ENCODE measurements at places on chromosomes 3 and 15. TPM values are rescaled to one million over a fixed set of nuclear protein-coding genes. Genes with fewer than 3 reads are reported as not detected.
A peak's percentile ranks its signal among the peaks of the same experiment; 100 is the strongest.

The RBP2 gene
- polyA plus RNA-seq = not detected

The ANKUB1 gene
- polyA plus RNA-seq = not detected

The RARB gene
- 3.7 TPM for polyA plus RNA-seq

The MYO5C gene
- 1.1 TPM for polyA plus RNA-seq

The SAMD7 gene
- polyA plus RNA-seq = not detected

The KPNA4 gene
- 14.7 TPM for polyA plus RNA-seq

The STARD5 gene
- 0.70 TPM for polyA plus RNA-seq

The RBPMS2 gene
- 4.5 TPM for polyA plus RNA-seq

The ERICH6 gene
- polyA plus RNA-seq = not detected

The DMXL2 gene
- polyA plus RNA-seq = 10.9 TPM

The FBN1 gene
- polyA plus RNA-seq = 5.1 TPM

DNA sequence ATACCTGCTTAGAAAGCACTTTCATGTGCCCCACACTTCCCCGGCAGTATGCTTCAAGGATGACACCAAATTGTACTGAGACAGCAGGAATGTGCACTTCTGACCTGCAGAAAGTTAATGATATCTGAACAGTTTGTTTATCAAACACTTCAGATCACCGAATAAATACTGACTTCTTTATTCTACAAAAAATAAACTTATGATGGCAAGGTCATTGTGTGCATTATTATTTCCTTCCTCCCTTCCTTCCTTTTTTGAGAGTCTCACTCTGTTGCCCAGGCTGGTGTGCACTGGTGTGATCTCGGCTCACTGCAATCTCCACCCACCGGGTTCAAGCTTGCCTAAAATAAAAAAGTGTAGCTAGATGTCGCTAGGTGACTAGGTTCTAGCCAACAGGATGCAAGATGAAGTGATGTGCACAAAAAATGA, 80.3 kb downstream of the FAIM start:
- no peak for DNase-seq

DNA sequence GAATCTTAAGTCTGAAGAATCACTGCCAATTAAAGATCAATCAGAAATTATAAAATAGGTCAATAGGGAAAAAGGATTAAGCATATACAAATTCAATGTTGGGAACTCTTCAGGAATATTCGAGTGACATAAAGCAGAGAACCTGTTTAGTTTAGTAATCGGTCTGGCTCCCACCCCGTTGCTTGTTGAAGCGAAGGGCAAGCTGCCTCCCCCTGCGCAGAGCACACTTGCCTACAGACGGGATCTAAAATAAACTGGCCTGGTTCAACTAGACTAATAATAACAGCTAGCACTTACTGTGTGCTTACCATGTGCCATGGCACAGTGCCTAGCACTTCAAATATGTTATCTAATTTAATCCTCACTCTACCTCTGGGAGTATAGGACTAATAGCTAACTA, 8.6 kb downstream of the SEMA6D start:
- DNase-seq = peak; percentile 68

- no peak for DNase-seq
Measured at GRCh38 chr15:95497634-95498033, 832.9 kb upstream of the NR2F2 start.

- no peak for DNase-seq
Measured at GRCh38 chr3:8681349-8681748, 36.8 kb upstream of the SSUH2 start.

DNA sequence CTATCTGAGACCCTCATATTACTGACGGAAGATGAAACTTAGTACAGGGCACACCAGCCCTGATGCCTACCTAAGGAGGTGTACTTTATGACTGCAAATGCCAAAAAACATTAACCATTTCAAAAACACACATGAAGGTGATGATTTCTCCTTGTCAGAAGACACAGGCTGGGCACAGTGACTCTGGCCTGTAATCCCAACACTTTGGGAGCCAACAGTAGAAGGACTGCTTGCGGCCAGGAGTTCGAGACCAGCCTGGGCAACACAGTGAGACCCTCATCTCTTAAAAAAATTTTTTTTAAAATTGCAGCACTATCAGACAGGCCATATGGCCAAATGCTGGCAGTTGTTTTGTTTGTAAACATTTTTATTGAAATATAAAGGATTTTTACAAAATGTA, 73.5 kb downstream of the LRIG1 start:
- no peak for DNase-seq

GRCh38 chr3:42037318-42037945, 53.7 kb upstream of the TRAK1 start:
- DNase-seq = no peak

- DNase-seq = no peak
Measured at GRCh38 chr3:68360492-68360891, 571.9 kb downstream of the TAFA4 start.

- DNase-seq = no peak
Measured at GRCh38 chr3:81863756-81864155, 102.3 kb upstream of the GBE1 start.

- no peak for DNase-seq
Measured at GRCh38 chr3:113712129-113712528, 15.7 kb upstream of the USF3 start.

- peak; percentile 90 for DNase-seq
Measured at GRCh38 chr15:47987908-47988532, 132.8 kb upstream of the SLC24A5 start.

- no peak for DNase-seq
Measured at GRCh38 chr3:105823149-105823867, 45.5 kb downstream of the CBLB start.

GRCh38 chr3:53849916-53850315, 3.5 kb downstream of the IL17RB start:
- DNase-seq = peak; percentile 60

GRCh38 chr3:14514323-14514720, 25.8 kb downstream of the GRIP2 start:
- no peak for DNase-seq

- DNase-seq = no peak
Measured at GRCh38 chr3:8233938-8234337, 267.7 kb upstream of the LMCD1 start.

DNA sequence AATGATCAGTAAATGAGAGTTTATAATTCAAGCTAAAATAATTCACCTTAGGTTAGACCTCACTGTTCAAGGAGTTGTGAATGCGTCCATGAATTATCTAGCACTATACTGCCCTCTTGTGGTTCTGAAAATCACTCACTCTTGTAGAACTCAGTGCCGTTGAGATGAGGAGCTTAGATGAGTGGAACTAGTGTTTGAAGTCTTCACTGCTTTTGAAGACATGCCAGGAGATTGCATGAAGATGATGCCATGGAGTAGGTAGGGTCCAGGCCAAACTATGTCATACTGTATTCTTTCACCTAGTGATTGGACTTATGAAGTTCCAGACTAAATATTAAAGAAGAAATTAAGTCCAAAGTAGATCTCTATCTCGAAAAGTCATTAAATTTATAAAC, 28.8 kb downstream of the LYSMD4 start:
- peak; percentile 93 for DNase-seq

GRCh38 chr3:13879946-13880810, at the start of gene WNT7A:
TSS of gene WNT7A (minus strand) at chr3:13880071. CDS start at chr3:13879816, 255 bp downstream.
- DNase-seq = peak; percentile 83

- DNase-seq = no peak
Measured at GRCh38 chr3:131630097-131630496, 127.3 kb upstream of the MRPL3 start.

- no peak for DNase-seq
Measured at GRCh38 chr3:140363801-140364200, 314.1 kb upstream of the TRIM42 start.

DNA sequence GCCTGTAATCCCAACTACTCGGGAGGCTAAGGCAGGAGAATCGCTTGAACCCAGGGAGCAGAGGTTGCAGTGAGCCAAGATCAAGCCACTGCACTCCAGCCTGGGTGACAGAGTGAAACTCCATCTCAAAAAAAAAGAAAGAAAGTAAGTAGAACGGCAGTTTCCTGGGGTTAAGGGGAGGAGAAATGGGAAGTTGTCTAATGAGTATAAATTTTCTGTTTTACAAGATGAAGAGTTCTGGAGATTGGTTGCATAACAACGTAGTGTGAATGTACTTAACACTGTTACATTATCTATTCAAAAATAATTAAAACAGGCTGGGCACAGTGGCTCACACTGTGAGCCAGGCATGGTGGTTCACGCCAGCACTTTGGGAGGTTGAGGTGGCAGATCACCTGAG, 45.4 kb downstream of the GRK7 start:
- no peak for DNase-seq

DNA sequence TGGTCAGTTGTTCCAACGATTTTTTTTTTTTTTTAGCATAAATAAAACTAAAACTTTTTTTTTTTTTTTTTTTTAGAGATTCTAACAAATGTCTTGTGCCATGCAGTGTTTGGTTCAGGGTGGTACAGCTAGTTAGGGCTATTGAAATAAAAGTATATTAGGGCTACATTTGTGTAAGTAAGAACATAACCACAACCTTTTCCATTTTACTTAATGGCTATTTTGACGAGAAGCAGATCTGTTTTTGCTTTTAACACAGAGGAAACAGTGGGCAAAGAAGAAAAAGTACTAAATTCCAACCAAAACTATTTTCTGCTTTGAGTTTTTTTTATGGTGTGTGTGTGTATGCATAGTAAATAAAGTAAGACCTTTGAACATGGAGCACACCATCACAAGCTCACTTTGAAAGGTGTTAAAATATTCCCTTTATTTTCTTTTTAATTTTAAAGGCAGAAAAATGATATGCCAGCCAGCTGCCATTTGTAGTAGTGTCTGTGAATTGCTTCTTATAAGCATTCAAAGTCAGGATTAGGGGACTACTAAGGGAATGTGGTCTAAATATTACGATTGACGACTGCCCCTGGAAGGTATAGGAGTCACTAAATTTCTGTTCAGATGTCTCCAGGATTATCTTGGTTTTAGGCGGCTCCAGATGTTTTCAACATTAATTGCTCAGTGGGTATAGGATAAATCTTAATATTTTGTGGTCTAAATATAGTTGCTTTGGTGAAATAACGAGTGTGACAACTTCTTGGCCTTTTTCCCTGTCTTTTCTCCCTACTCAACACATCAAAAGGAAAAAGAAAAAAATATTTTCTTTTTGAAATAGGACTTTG, 3.1 kb downstream of the RARB start:
- DNase-seq = no peak

DNA sequence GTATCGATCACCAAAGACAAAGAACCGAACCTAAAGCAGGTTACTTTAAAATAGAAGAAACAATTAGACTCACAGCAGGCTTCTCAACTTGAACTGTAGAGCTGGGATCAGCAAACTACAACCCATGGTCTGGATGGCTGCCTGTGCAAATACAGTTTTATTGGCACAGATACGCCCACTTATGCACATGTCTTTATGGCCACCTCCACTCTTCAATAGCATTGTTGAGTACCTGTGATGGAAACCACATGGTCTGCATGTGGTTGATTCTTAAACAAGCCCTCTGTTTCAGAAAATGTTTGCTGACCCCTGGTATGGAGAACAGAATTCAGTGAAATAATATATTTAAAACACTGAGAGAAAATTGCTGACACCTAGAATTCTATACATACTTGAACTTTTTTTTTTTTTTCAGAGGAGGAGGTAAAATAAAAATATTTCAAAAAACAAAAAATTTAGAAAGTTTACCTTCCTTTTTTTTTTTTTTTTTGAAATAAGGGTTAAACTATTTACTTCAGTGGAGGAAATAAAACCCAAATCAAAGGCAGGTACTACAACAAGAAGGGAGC, 263.8 kb upstream of the ATP10A start:
- DNase-seq = no peak

DNA sequence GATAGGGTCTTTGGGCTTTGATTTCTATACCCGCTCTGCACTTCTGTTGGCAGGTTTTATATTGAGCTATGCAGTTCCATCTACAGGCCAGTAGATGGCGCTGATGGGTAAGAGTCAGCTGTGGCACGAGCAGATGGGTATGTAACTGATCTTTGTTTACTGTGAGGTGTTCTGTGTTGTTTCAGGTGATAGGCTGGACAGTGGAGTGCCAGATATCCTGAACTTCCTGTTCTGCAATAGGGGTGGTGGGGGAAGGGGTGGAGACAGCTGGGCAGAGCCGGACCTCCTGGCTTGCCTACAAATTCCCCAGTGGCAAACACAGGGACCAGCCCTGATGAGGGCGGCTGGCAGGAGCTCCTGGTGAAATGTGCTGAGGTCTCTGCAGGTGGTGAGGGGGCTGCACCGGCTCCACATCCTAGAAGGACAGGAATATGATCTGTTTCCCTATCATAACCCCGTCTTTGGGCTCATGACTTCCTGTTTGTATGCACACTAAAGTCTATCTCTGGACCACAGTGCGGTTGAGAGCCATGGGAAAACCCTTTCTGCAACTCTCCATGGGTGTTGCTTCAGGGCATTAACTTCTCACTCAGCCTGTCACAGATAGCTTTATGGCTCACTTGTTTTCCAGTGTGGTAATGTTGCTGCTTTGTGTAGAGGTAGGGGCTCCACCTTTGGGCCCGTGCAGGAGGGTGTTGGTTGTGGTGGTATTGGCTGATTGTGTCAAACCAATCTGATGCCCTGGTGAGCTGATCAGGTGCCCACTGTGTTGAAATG, 13.4 kb upstream of the FAM98B start:
- peak; percentile 26 for DNase-seq

DNA sequence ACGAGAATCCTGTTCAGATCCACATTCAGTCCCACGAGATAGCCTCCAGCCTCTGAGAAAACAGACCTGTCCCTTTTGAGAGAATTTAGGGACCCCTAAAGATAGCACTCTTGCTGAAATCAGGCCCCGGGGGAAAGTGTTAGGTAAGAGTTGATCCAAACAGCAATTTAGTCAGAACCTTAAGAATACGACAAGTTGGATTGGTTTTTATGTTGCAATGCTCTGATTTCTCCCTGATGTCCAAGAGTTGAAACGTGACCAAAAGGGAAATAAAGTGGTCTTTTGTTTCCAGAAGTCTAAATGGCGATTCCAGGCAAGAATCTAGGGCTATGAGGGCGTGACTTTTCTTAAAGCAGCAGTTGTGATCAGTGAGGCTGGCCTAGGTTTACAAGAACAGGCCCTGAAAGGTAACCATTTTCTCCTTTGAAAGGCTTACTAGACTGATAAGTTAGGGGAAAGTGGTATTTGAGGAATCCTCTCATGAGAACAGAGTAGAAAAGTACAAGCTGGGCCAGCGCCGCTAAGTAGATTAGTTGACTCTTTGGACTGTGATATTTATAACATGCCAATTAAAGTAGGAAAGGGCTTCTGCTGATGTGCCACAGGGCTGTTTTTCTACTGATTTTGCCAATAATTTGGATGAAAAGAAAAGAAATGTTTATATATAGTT, 4.9 kb downstream of the MAN2A2 start:
- DNase-seq = no peak

GRCh38 chr3:184371570-184372018, 6.4 kb downstream of the THPO start:
- DNase-seq = peak; percentile 85

GRCh38 chr3:183845090-183845489, 19.7 kb upstream of the MAP6D1 start:
- no peak for DNase-seq

- DNase-seq = no peak
Measured at GRCh38 chr3:129336093-129336706, 57.5 kb downstream of the HMCES start.

- peak; percentile 20 for DNase-seq
Measured at GRCh38 chr3:142705198-142705597, 18.6 kb upstream of the TRPC1 start.

DNA sequence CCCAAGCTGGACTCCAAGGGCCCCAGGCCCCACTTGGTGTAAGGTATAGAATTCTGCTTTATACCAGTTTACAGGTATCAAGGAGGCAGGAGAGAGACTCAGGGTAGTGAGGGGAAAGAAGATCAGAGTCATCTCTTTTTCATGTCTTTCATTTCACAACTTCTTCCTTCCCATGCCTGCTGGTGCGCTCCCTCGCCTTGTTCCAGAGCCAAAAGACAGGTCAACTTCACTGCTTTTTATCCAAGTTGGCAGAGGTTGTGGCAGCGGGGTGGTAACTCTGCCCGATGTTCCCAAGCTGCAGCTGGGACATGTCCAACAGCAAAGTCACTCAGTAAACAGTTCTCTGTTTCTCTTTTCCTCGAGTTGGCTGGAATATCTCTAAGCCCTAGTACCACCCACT, 86.3 kb upstream of the TCF12 start:
- DNase-seq = peak; percentile 34

Data from brain (organoid and tissue), 16 donors.